GM13976 (cell line): ENCODE measurements at places on chromosomes 1 and 21.
A peak's percentile ranks its signal among the peaks of the same experiment; 100 is the strongest.

DNA sequence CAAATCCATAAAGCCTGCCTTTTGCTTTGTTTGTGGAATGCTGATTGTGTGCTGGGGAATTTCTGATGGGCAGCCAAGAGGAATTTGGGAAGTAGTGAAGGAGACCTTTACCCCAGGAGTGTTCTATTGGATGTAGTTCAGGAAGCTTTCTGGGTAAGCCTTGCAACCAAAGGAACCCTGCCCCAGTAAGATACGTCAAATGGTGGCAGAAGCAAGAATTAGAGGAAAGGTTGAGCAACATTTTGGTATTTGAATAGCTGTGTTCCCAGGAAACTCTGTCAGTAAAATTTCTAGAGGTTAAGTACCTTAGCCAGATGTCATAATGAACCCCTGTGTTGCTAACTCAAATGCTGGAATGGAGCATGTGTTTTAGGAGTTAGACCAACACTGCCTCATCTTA, 6.4 kb downstream of the MGST3 start:
- no peak for DNase-seq

DNA sequence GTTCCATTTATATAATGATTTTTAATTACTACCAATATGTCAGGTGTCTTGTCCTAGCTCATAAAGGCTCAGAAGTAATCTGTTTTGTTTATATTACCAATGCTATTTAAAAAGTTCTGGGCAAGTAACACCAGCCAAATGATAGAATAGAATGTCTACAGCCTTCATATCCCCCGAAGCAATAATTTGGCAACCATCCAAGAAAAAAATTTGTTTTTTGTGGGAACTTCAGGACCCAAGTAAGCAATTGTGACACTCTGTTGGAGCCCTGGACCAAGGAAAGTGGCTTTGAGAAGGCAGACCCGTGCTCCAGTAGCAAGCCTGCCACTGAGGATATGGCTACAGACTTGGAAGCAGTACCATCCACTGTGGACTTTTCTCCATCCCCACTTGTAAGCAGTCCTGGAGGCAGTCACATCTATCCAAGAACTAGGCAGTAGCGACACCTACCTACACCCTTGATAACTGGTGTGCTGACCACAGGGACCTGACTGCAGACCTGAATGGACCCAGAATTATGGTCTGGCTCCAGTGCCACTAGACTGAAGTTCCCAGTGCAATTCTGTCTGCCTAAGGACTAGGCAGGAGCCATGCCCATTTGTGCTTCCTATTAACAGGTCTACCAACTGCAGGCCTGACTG, 870.7 kb upstream of the ADGRL2 start:
- DNase-seq = no peak

- peak; percentile 12 for DNase-seq
These were observed 58.4 kb upstream of the EPS8L3 start for GRCh38 chr1:109821831-109822745.

DNA sequence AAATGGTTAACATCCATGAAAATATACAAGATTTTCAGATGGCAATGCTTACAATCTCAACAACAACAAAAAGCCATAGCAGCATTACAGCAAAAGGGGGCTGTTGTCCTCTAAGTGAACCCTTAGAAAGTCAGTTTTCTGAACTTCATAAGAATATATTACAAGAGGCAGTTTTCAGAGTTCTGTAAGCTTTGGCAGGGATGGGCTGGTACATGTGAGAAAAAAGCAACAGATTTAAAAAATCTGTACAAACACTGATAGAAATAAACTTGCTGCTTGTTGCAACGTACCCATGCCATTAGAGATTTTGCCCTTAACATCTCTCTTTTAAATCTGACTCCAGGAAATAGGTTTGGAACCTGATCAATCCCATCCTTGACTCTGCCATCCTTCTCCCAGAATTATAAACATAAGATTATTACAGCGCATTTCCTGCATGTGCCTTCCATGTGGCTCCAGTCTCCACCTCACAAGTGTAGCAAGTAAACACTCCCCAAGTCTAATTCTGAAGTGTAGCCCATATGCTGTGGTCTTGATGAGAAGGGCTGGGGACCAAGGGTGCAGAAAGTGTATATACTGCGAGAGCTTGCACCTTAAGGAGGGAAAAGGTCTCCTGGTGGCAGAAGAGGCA, 101.4 kb upstream of the TSPAN2 start:
- no peak for DNase-seq

GRCh38 chr1:51719146-51719545, 102.3 kb downstream of the OSBPL9 start:
- DNase-seq = no peak

GRCh38 chr1:178541829-178542553, 29.1 kb downstream of the TEX35 start:
- peak; percentile 80 for DNase-seq

DNA sequence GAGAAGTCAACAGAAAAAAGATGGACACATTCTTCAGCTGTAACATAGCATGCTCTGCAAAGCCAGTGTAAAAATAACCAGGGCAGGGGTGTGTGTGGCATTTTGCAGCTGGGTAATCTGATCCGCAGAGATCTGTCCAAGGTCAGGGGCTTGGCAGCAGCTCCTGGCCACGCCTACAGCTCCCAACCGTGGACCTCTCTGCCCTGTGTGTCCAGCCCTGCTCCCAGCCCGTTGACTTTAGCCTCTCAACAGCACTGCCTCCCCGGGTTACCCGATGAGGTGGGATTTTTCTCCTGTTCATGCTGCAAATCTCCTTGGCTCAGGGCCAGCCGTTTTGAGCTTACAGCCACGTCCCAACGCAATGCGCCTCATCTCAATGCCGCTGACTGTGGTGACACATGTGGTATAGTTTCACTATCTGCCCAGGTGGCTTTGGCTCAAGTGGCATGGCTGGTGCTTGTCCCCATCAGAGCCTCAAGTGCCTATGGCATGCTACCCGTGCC, 68.1 kb downstream of the VWA5B1 start:
- DNase-seq = no peak

- DNase-seq = no peak
These were observed 84.5 kb upstream of the C1orf174 start for GRCh38 chr1:3984586-3984985.

GRCh38 chr1:1470626-1471388, 758 bp upstream of the ATAD3B start:
- no peak for DNase-seq

- DNase-seq = no peak
These were observed 3.8 kb upstream of the ZNF692 start for GRCh38 chr1:248862695-248862997.

- DNase-seq = no peak
These were observed 121.2 kb downstream of the ITSN1 start for GRCh38 chr21:33763582-33763899.

DNA sequence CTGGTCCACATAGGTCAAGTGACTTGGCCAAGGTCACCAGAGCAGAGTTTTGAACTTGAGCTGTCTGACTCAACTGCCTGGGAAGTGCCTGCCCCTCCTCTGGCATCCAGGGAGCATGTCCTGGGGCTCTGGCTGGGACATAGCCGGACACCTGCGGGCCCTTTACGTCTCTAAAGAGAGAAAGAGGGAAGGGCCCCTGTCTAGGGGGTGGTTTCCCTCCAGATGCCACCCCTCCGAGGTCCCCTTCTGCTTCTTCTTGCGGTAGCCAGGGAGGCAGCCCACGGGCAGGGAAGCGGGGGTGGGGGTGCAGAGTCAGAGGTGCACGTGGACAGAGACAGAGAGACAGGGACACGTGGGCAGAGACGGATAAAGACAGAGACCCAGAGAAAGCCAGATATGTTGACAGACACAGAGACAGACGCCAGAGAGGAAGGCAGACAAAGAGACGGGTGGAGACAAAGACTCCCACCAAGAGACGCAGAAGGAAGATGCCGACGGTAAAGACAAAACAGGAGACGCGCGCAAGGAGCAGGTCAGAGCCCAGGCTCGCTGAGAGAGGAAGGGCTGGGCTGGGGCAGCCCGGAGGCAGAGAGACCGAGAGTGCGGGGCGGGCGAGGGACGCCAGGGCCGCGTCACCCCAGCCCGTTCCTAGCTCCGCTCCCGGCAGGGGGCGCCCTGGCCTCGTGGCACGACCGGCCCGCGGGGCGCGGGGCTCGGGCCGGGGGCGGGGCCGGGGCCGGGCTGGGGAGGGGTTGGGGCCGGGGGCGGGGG, 458 bp upstream of the ALPL start:
- peak; percentile 91 for DNase-seq
